RWPE2 (cell line): ENCODE measurements at places on chromosomes 2 and 18.

DNA sequence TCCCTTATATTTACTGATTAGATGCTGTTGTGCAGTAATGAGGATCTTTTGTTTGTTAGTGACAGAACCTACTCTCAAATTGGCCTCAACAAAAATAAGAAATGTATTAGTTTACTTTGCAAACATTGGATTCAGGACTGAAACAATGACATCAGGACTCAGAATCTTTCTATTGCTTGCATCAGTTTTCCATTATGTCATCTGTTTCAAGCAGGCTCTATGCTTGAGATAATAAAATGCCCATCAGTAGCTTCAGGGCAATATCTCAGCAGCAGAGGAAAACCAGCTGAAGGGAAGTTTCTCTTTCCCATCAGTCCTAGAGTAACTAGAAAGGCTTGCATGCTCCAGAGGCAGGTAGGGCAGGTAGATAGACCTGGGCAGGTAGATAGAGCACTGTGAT is 375.5 kb upstream of the SLC8A1 start:
- no peak for DNase-seq

DNA sequence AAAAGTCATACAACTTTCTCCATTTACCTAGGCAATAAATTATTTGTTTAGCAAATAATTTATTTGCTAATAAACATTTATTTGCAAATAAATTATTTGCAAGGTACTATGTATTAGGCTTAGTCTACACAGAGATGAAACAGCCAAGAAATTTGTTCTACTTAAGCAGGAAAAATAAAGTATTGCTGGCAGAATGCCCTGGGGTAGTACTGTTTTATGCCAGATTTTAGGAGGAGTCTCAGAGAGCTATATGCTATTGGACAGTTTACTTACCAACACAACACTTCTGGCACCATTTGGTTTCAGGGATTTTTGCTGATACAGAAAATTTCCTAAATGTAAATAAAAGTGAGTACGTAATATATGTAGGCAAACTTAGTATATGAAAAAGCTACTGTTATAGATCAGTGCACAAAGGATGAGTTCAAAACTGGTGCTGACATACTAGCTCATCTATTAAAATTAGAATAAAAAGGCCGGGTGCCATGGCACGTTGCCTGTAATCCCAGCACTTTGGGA is 23.2 kb upstream of the CDKL4 start:
- DNase-seq: no peak

- DNase-seq: no peak
Observed at GRCh38 chr2:169709331-169709730, 15.1 kb downstream of the PHOSPHO2 start.

GRCh38 chr18:67041334-67041733 is 437.4 kb upstream of the CDH19 start:
- no peak for DNase-seq

- no peak for DNase-seq
Observed at GRCh38 chr18:32264401-32264800, 74.6 kb downstream of the MEP1B start.

DNA sequence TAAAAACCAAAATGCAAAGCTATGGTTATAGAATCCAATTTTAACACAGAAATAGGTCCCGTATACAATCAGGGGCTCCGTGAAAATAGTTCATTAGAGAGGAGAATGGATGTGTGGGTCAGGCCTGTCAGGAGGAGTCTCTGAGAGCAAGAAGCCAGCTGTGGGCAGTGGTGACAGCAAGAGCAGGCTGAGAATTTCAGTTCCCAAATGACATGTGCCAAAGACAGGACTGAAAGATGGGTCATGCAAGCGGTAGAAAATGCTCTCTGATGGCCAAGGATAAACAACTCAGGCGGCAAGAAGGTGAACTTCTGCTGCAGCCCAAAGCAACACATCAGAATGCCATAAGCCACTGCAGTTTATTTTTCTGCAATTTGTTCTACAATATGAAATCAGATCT is 100.4 kb downstream of the CCDC141 start:
- no peak for DNase-seq

DNA sequence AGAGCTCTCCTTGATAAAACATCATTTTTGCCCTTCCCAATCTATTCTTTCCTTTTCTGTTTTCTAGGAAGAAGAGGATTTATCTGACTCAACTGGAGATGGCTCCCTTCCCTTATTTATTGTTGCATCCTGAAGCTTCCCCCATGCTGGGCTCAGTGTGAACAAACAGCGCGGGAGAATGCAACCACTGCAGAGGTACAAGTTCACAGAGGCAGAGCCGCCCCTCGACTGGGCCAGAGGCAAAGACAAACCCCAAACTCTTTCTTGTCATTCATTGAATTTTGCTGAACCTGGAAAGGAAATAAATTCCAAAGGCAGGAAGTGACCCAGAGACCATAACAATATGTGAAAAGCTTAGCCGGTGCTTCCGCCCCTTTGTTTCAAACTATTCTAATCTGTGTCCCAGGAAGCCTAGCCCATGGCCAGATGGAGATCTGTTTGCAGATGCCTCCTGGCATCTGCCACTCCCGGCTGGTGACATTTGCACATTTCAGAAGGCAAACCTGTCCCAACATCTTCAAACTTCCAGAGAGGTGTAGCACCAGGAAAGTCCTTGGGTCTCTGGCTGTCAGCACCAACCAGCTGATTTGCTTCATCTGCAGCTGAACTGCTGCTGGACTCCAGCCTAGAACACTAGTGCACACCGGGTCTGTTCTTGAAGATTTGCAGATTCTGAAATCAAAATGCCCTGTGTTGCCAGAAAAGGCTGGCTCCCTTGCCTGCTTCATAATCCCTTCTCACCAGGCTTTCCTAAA is 79.4 kb upstream of the MAP4K3 start:
- DNase-seq: no peak

DNA sequence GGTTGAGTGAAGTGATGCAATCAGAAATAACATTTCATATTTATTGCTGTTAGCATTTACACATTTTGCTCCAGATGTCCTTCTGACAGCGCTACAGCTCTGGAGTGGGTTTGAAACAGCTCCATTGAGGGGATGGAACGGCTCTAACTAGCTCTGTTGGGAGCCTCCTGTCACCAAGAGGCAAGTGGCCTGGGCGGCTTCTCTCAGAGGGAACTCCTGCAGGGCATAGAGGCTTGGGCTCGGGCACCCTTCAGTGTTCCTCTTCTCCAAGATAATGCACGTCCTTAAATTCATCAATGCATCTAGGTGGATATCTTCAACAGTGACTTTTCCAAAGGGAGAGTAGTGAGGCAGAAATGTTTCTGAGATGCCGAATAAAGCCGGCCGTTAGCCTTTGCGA is 122.5 kb downstream of the CNTNAP5 start:
- no peak for DNase-seq

DNA sequence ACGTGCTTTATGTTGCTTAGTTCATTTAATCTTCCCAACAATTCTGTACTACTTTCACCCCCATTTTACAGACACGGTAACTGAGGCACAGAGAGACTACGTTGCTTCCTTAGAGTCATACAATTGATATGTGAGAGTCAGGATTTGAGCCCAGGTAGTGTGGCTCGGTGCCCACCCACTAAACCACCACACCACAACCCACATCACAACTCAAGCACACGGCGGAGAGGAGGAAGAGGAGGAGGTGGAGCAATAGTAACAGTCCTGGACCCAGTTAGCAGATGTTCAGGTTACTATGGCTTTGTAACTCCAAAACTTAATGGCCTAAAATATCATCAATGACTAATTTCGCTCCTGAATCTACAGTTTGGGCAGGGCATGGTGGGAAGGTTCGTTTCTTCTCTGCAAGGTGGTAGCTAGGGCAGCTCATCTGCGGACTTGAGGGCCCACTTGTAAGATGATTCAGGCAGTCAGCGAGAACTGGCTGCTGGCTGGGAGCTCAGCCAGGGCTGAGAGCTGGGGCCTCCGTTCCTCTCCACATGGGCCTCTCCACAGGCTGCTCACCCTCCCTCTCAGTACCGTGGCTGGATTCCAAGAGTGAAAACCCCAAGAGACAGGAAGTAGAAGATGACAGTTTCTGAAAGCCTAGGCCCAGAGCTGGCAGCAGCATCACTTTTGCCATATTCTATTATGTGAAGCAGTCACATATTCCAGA is 167.1 kb downstream of the ZFP36L2 start:
- DNase-seq: no peak

- no peak for DNase-seq
Observed at GRCh38 chr2:98454500-98455235, 10.0 kb downstream of the INPP4A start.

- DNase-seq: no peak
Observed at GRCh38 chr2:25323610-25324189, 18.0 kb downstream of the DNMT3A start.

DNA sequence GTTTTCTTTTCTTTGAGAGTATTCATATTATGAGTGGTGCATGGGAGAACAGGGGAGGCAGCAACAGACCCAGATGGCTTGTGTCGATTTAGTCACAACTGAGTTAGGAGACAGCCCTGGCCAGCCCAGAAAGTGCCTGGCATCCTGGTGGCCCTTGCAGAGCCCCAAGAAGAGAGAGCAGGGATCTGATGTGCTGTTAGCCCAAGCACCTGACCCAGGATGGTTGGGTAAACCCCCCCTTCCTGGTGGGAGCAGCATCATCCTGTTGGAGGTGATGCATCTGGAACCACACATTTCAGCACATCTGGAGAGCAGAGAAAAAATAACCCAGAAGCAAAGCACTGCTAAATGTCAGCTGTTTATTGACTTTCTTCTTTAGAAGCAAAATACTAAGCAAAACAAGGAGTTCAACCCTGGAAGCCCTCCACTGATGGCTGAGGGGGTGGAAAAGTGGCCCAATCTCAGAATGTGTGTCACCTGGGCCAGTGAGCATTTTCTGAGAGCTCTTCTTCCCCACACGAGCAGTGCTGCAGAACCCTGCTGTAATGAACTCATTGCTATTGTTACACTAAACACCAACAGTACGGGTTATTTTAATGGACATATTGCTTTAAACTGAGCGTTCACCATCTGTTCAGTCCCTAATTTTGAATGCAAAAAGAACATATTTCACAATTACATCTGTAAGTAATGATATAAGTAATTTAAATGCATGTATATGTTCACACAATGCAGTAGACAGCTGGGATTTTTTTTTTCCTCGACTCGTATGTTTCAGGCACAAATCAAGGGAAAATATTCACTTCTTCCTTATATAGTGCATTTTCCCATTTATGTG is 100.6 kb upstream of the SMIM21 start:
- DNase-seq: no peak

DNA sequence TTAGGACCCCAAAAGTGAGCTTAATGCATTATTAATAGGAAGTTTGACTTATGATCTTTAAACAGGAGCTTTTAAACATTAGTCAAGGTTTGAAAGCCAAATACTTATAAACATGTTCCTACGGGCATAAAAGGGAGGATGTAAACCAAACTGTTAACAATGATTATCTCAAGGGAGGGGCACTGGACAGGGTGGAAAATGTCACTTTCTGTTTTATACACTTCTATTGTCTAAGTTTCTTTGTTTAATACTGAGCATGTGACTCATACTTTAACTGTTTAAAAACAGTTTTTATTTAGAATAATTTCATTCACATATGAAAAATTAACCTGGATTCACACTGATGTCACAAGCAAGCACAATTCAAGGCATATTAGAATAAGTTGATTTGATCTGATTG is 18.3 kb upstream of the ITGA6 start:
- no peak for DNase-seq

GRCh38 chr2:134346141-134346540 is 92.3 kb downstream of the MGAT5 start:
- no peak for DNase-seq

DNA sequence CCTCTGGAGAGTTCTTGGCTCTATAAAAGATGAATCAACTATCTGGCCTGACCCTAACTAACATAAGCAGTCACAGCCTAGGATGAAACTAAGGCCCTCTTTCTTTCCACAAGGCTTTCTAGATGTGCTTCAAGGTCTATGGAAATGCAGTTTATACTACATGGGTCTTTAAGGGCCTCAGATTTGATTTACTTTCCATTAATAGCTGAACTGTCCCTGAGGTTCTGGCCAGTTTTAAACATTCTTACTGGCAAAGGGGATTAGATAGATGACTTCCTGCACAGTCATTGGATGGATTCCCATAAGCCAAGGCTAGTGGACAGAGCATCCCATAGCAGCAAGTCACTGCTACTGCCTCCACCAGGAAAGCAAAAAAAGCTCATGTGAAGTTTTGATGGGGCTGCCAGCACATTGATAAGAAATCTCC is 38.1 kb upstream of the LCLAT1 start:
- no peak for DNase-seq

DNA sequence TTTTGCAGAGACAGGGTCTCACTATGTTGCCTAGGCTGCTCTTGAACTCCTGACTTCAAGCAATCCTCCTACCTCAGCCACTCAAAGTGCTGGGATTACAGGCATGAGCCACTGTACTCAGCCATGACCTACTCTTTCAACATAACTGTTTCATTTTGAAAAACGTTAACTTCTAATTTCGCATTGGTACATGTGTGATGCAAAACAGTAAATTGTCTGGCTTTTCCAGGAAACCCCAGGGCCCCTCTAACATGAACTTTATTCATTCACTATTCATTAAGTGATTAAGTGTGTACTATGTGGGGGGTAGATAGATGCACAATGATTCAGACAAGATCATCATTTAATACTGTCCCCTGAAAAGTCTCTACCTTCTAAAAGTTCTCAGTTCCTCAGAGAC is 364.9 kb downstream of the SS18 start:
- no peak for DNase-seq

- DNase-seq: no peak
Observed at GRCh38 chr2:62565309-62565908, 59.4 kb upstream of the TMEM17 start.

- DNase-seq: no peak
Observed at GRCh38 chr2:81276595-81276994, 972.0 kb upstream of the LRRTM1 start.

DNA sequence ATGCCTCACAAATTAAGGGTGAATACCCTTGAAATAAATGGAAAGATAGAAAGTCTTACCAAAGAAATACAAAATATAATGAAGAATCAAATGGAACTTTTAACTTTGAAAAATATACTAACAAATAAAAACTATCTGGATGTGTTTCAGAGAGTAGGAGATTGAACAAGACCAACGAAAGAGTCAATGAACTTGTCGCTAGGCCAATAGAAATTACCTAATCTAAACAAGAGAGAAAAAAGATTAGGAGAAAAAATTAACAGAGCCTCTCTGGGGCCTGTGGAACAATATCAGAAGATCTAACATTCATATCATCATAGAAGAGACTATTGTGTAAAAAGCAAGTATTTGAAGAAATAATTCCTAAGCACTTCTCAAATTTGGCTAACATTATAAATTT is 11.1 kb downstream of the FRZB start:
- DNase-seq: no peak

DNA sequence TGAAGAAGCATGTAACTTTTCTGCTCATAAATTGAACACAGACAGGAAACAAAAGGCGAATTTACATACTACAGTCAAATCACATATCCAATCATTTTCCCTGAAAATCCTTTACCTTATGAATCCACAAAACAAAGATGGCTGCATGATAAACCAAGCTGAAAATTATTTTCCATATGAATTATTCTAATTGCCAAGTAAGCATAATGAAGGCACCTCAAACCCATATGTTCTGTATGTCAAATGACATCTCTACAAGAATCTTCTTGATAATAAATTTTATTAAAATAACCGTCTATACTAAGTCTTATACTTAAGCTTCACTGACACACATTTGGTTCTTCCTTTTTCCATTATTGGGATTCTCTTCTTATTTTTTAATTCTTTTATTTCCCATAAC is 1242.6 kb downstream of the CNTNAP5 start:
- no peak for DNase-seq
